ENCODE measurements at places on chromosomes 6 and 20.

DNA sequence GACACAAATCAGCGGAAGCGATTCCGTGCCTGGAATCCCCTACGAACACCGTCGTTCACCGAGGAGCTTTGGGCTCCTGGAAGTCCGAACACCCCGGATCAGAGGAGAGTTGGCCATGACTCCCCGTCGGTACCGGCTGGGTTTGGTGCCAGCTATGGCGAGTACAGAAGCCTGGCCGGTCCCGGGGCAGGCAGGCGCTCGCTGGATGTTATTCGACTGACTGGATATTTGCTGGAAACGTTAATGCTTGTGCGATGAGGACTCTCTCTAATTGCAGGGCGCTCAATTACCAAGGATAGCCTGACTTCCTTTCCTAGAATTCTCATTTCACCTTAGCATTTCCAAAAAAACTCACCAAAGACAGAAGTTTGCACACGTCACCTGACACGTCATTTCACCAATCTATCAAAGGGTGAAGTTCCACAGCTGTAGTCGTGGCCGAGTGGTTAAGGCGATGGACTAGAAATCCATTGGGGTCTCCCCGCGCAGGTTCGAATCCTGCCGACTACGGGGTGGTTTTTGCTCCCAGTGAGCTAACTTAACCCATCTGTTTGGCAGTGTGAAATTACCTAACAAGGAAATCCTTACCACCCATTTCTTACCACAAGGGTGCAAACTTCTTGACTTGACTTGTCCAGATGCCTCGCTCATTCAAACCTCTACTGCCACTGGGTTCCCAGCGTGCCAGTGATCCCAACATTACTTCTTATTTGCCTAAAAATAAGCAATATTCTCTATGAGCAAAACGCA is 22.7 kb upstream of the ZNF184 start:
- DNase-seq = no peak

DNA sequence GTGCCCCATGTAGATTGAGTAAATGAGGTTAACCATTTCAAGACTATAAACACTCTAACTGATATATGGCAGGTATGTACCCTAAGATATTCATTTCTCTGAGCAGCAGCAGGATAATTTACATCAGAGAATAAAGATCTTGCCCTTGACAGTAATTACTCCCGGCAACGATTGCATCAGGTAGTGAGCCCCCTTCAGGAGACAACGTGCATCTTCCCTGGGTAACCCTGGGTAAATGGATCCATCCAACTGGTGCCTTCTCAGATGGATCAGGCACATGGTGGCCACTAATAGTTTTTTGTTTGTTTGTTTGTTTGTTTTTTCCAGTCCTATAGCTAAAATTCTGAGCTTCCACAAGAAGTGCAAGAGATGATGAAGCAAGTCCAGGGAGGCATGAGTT is 469.4 kb upstream of the SLC35B3 start:
- no peak for DNase-seq

DNA sequence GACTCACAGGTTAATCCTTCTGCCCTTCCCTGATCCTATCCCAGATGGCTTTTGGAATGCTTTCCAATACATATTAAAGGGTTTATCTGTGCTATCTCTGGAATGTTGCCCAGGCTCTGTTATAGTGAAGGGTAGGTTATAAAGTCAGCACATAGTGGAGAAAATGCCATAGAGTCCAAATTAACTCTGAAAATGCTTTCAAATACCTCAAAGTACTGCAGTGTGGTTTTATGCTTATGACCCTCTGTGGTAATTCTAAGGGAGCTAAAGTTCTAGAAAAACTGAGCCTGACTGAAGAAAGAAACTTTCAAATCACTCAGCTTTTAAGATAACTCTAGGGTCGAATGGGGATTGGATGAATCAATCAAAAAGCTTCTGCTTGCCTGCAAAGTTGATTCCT is 159.8 kb downstream of the PLCB1 start:
- no peak for DNase-seq

DNA sequence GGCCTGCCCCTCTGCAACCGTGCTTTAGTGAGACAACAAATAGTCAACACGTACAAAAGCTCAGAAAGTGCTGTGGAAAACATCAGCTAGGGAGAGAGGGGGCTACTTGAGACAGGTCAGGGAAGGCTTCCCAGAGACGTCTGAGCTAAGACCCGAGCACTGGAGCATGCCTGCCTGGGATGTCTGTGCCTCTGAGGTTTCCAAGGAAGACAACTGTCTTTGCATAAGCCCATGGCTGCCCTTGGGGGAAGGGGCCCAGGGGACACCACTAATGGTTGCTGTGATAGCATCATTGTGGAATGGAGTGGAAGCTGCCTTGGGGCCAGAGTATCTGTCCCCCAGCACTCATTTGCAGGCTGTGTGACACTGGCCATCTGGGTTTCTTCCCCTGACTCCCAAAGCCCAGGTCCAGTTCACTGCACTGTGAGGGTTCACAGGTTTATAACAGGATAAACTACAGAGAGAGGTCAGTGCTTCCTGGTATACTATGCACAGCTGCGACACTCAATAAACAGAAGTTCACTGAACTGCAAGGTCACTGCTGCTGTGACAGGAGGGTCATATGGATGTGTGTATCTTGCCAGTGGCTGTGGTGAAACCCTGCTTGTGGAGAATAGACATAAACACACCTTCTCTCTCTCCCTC is 1.5 kb upstream of the ARFGEF2 start:
- no peak for DNase-seq

GRCh38 chr20:34070859-34071258 is 41.2 kb downstream of the EIF2S2 start:
- DNase-seq = no peak

GRCh38 chr6:167932468-167933276 is 64.8 kb upstream of the KIF25 start:
- no peak for DNase-seq

DNA sequence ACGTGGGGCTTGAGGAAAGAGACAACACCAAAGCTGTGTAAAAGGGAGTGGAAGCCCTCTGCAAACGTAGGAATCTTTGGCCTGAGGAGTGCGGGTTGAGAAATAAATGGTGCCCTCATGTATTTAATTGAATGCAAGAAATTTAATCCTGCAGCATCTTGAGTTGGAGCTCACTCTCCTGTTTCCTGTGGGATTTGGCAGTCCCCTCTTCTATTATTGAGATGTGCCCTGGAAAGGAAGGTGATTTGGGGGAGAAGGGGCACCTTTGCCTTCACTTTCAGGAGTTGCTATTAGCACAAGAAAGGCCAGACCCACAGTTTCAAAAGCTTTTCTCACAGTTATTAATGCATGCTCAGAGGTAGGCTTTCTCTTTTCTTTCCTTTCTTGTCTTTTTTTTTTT is 201.4 kb upstream of the HDDC2 start:
- no peak for DNase-seq

GRCh38 chr20:44221368-44221954 is 10.9 kb upstream of the OSER1 start:
- no peak for DNase-seq

DNA sequence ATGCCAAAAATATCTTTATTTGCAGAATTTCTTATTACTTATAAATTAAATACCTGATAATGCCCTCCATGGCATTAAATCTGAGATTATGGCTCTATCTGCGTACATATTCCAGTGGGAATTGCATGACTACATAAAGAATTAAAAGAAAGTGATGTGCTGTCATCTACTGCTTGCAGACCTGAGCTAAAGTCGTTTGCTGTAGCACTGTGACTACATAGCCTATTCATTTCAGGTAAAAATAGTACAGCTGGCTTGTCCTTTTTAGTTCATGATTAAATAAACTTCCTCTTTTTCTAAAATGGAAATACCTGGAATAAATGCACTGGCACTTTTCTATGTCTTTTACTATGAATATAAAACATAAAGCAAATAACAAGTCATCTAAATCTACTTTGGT is 78.1 kb downstream of the CGA start:
- DNase-seq = no peak

- no peak for DNase-seq
Measured at GRCh38 chr6:33923857-33924514, 120.2 kb upstream of the MLN start.

DNA sequence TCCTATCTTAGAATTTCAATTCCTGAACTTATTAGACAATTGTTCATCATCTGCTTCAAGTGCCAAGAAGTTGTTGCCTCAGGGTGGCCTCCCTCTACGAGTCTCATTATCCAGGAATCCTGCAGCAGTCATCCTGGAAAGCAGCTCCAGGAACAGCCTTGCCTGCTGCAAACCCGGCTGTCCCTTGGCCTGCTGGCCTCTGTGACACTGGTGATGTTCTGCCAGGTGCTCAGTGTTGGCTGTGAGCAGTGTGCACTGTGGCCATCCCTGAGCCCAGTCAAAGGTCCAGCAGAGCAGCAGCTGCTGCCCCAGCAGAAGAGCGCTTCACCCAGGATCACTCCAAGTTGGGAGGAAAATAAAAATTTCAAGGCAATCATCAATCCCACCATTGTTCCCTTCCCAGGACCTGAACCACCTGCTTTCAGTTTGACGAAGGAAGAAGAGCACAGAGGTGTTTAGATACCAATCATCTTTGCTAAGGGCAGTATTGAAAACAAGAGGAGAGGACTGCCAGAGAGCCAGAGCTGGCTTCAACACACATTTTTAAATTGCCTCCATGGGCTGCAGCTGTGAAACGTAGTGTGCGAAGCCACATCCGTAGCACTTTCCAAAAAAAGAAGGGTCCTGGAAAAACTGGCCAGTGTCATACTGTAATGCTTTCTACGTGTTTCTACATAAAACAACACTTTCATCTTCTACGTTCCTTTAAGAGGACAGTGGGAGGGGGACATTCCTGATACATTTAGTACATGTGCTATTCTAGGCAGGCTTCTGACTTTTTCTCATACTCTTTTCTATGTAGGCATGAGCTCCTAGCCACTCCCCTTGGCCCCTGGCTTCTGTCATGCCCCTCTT is 7.2 kb upstream of the FAM50B start:
- DNase-seq = no peak

DNA sequence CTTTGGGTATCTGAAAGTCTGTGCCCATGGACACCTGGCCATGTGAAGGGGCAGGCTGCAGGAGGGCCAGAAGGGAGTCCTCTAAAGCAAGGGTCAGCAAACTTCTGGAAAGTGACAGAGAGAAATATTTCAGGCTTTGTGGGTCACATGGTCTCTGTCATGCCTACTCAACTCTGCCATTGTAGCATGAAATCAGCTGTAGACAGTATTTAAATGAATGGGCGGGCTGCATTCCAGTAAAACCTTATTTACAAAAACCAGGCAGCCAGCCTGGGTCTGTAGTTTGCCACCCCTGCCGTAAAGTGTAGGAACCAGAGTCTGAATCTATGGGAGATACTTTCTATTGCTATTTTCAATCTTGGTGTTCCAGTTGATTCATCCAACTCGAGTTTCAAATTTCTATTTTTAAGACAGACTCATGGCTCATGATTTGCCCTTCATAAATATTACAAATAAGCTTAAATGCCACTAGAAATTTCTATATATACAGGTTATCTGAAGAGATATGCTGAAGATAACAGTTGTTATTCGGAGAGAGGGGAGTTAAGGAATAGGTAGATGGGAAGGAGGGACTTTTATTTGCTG is 19.0 kb upstream of the ADGRF4 start:
- no peak for DNase-seq

- DNase-seq = no peak
Measured at GRCh38 chr20:1187605-1188171, 2.9 kb upstream of the TMEM74B start.

DNA sequence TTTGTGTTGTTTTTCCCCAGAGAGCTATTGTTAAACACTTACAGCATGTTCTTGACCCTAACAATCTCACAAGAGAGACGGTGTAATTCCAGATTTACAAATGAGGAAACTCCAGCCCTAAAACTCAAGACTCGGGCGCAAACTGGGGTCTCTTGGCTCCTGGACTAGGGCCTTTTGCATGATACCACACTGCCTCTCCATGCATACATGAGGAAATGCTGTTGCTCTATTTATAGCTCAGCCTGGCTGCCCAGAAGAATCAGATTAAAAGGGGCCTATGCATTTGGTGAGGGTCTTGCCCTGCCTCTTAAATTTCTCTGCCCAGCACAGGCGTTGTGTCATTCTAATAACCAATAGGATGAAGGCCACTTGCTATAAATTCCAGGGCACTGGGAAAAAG is 30.5 kb upstream of the SNRPB2 start:
- DNase-seq = no peak
